Bronchial smooth muscle cell (primary cell): ENCODE measurements at places on chromosomes 3 and 15. TPM values are rescaled to one million over a fixed set of nuclear protein-coding genes. Genes with fewer than 3 reads are reported as not detected.

Gene RAD51
- total RNA-seq = 1.4 TPM in 2 replicates

Gene ADCY5
- total RNA-seq = 0.16 and 1.2 TPM in 2 replicates

Gene TBCCD1
- 9.0 and 10.6 TPM in 2 replicates for total RNA-seq

Gene LCTL
- total RNA-seq = 1.0 and 6.0 TPM in 2 replicates

Gene GOLGA8G
- total RNA-seq = not detected in 2 replicates

Gene PSTPIP1
- total RNA-seq = 0.32 TPM in 1 of 2 replicates, not detected in the other
